ENCODE measurements at places on chromosomes 3 and 15. TPM values are rescaled to one million over a fixed set of nuclear protein-coding genes. Genes with fewer than 3 reads are reported as not detected.

DNA sequence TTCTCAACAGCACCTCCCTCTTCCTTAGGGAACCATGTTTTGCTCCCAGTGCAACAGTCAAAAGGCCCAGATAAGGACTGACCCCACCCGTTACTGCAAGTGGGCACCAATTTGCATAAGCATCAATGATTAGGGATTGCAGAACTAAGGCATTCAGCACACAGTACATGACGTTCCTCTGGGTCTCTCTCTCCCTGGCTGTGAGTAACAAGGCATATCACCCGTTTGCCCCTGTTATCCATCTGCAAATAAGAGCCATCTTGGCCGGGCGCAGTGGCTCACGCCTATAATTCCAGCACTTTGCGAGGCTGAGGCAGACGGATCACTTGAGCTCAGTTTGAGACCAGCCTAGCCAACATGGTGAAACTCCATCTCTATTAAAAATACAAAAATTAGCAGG is 18.8 kb downstream of the MAGI1 start:
- DNase-seq, result no peak

DNA sequence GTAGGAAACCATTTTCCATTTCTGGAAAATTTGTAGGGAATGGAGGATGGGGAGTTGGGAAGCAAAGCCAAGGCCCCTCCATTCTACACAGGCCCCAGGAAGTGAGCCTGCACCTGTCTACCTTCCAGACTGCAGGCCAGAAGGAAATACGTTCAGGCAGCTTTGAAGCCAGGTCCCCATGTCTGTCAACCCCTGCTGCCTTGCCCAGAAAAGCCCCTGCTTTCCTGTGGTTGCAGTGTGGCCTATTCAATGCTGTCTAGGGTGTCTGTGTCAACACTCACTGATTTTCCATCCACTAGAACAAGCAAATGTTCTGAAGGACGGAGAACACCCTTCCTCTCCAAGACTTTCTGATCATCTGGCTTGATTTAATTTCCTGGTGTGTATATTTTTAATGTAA is 281.9 kb downstream of the TLE3 start:
- DNase-seq, result no peak

DNA sequence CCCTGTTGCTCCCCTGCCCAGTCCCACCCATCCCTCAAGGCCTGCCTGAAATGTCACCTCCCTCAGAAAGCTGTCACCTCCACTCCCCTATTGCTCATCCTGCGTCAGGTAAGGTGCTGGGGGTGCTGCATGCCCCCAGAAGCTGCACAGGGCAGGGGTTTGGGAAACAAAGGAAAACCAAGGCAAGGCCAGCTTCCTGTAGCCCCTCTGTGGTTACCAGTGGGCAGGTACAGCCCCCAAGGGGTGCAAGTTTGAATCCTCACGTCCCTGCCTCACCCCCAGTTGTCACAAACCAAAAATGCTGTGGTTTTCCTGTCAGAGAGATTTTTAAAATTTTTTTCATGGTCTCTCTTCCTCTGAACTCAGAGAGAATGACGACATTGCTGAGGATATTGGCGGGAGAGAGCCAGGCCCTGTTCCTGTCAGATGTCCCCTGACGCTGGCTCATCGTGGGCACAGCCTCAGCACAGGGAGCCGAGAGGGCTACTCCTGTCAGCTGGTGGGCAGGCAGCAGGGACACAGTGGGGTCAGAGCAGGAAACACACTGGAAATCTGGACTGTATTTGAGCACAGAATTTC is 27.0 kb downstream of the PSTPIP1 start:
- DNase-seq, result no peak

DNA sequence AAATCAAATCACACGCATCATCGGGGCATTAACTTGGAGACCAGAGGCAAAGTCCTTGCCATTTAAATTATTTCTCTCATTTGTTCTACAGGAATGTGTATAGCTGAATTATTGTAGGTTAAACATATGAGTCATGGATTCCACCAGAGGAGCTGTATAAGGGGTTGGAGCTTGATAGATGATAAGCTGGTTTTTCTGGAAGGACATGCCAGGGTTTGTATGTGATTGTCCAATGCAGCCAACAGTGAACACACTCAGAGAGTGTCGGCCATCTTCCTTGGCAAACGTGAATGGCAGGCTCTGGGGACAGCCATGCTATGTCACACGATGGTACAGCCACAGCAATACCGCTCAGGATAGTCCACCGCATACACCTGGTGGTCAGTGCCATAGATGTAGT is 25.1 kb downstream of the SSUH2 start:
- no peak for DNase-seq

DNA sequence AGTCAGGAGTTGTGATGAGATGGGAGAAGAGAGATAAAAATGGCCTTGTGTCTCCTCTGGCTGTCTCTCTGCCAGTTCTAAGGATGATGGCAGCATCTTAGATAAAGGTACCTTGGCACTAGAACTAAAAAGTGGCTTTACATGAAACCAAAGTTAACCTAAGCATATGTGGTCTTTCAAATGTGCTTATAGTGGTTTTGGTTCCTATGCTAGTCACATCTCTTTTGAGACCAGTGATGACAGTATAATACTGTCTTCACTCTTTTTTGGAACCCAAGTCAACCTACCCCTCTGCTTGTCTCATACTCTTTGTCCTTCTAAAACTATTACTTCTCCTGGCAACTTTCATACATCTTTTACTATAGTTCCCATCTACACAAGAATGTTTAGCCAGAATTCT is 142.2 kb upstream of the SATB1 start:
- no peak for DNase-seq

DNA sequence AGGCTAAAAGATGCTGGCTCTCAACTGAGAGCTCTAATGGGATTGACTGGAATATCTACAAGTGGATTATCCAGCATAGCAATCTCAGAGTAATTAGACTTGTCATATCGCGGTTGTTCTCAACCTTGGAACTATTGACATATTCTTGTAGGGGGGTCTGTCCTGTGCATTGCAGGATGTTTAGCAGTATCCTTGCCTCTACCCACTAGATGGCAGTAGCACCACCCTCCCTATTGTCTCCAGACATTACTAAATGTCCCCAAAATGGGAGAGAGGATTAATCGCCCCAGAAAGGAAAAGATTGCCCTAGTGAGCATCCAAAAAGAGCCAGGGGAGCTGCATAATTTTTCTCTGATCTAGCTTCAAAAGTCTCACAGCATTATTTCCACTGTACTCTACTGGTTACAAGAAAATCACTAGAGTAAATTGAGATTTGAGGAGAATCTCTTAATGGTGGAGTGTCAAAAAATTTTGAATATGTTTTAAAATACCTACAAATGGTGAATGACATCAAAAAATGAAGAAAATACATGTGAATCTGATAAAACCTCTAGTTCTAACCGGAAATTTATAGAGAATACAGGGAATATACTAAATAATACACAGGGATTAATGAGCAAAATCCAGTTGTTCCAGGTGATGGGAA is 388.2 kb upstream of the AGTR1 start:
- DNase-seq, result no peak

GRCh38 chr3:72092778-72093177 is 307.8 kb upstream of the PROK2 start:
- no peak for DNase-seq

GRCh38 chr15:73972984-73973682 is 19.0 kb downstream of the STOML1 start:
- DNase-seq, result peak; percentile 84

GRCh38 chr3:23479026-23479425 is 275.9 kb downstream of the UBE2E2 start:
- DNase-seq, result no peak

DNA sequence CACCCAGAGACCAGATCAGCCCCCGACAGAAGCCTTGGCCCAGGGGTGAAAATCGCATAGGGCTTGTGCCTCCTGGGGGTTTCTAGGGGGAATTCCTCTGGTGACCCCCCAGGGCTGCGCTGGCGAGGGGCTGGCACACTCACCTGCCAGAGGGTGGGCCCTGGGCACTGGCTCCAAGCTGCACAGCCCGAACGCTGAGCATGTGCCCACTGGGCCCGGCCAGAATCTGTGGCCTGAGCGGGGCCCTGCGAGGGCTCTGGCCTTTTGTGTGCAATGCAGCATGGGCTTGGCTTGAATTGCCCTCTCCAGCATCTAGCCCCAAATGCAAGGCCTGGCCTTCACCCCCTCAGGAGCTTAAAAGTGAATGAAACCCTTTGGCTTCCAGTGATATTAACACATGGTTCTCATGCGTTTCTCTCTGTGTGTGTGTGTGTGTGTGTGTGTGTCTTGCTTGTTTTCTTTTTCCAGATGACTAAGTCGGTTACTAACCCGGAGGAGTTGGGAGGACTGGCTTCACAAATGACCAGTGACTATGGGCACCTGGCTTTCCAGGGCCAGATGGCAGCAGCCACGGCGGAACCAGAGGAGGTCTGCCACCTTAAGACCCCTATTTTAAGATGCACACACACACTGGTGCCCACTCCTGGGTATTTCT is 259.1 kb upstream of the TPM1 start:
- no peak for DNase-seq

- no peak for DNase-seq
Observed at GRCh38 chr3:106635271-106635670, 742.0 kb upstream of the CCDC54 start.

- no peak for DNase-seq
Observed at GRCh38 chr3:13579063-13579462, 30.1 kb downstream of the FBLN2 start.

GRCh38 chr3:30292192-30292893 is 314.1 kb upstream of the TGFBR2 start:
- DNase-seq, result no peak

GRCh38 chr3:157103280-157103679 is 56.7 kb downstream of the CCNL1 start:
- DNase-seq, result no peak

DNA sequence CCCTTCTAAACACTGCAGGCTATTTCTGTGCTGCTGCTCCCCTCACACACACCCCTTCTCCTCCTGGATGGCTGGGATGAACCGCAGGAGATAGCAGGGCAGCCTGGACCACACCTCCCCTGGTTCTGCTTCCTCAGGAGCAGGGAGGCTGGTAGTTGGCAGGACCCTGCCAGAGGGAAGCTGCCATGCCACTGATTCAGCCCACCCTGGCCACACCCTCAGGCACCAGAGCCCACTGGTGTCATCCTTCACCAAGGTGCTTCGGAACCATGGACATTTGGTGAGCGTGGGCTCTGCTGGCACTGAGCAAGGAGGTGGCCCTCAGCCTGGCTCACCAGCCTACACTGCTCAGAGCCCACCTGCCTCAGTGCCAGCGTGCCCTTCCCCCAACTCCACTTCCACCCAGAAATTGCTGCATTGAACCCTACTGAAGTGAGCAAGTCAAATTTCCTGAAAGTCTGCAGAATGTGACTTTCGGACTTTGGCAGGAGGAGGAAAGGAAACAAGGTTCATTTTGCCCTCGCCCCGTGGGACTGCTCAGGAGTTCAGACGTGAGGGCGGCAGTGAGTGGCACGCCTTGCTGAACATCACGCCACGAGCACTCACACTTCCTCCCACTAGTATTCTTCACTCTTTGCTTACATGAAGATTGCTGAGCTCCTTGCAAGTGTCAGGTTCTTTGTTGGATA is 26.3 kb downstream of the BMF start:
- no peak for DNase-seq

- no peak for DNase-seq
Observed at GRCh38 chr3:21912711-21913110, 161.7 kb upstream of the ZNF385D start.

GRCh38 chr3:10322352-10322710 is 1.4 kb upstream of the SEC13 start:
- no peak for DNase-seq

GRCh38 chr3:170564664-170565063 is 21.2 kb downstream of the SLC7A14 start:
- DNase-seq, result no peak

- no peak for DNase-seq
Observed at GRCh38 chr3:8283193-8283592, 218.4 kb upstream of the LMCD1 start.

DNA sequence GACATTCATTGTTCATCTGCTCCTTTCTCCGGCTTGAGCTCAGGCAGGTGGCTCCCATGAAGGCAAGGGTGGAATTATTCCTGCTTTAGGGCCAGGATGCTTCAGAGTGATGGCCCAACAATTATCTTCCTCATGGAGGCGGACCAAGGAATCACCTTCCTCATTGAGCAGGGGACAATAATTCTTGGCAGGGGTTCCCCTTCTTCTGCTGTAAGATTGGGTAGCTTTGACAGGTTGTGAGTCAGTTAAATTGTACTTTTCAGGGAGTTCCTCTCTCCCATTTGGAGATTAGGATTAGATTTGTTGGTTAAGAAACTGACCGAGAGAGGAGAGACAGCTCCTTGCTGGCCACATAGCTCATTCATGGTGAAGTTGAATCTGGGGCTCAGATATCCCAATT is 31.4 kb upstream of the CD47 start:
- no peak for DNase-seq

DNA sequence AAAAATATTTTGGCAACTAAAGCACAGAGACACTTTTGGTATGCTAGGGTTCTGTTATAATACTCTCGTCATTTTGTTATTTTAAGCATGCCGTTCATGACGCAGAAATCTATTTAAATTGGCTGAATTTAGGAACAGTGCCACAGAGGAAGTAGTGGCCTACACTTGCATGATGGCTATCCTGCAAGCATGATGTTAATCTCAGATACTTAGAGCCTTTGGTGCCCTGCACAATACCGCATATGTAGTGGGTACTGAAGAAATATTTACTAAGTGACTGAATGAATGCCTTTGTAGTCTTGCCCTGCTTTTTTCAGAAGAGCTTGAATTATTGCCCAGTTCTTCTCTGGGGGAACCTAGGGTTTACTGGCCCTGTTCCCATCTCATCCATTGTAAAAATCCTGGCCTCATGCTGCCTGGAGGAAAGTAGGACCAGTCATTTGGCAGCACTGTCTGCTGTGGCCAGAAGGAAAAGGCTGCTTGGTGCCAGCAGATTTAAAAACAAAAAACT is 79.0 kb downstream of the SERPINI1 start:
- DNase-seq, result no peak

GRCh38 chr3:138513090-138513843 is 78.9 kb downstream of the ESYT3 start:
- no peak for DNase-seq

GRCh38 chr3:107772016-107772415 is 249.3 kb downstream of the BBX start:
- DNase-seq, result no peak

DNA sequence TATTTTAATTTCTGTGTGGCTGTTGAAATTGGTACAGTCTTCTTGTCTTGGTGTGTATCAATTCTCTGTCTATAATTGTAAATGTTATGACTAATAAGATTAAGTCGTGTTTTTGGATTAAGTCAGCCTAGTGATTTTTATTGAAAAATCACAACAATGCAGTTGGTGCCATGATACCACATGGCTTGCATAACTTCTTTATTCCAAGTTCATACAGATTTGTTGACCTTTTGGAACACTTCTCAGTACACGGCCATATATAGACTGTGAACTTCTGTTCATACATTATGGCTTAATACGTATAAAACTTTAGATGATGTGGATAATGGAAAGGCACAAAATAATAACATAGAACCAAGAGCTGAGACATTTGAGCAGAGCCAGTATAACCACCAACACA is 121.2 kb upstream of the NAALADL2 start:
- DNase-seq, result no peak

- no peak for DNase-seq
Observed at GRCh38 chr3:128823631-128824030, 55.8 kb upstream of the ACAD9 start.

- DNase-seq, result no peak
Observed at GRCh38 chr3:126341755-126342150, 15.5 kb downstream of the KLF15 start.

The CACNA2D2 gene
- polyA plus RNA-seq, result 0.10 TPM

The SERPINI2 gene
- not detected for polyA plus RNA-seq

The TIMP4 gene
- 0.36 TPM for polyA plus RNA-seq

The DNAJA4 gene
- polyA plus RNA-seq, result 1.1 TPM

The TAGLN3 gene
- polyA plus RNA-seq, result not detected

The PLA2G4B gene
- 1.4 TPM for polyA plus RNA-seq

The GPD1L gene
- polyA plus RNA-seq, result 1.5 TPM

The DHX36 gene
- polyA plus RNA-seq, result 10.6 TPM

The MKRN3 gene
- not detected for polyA plus RNA-seq

The ITIH1 gene
- 1,193 TPM for polyA plus RNA-seq

The BLM gene
- 0.40 TPM for polyA plus RNA-seq
